ENCODE measurements at places on chromosomes 13 and 19.
A peak's percentile ranks its signal among the peaks of the same experiment; 100 is the strongest.

- no peak for DNase-seq
Observed at GRCh38 chr19:30667746-30668145, 295.6 kb downstream of the ZNF536 start.

DNA sequence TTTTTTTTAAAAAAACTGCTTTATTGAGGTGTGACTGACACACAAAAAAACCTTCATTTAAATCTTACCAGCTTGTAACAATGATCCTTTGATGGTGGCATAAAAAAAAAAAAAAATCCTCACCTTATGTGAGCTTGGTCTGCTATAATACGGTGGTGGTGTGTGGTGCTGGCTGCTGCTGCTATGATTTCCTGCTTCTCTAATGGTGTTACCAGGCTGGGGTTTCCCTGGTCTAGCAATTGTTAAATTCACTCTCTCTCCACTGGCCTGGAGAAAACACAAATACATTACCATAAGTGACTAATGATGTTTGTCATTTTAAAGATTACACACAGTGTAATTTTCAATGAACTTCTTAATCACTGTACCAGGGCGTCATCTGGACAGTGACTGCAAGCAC lies 60.6 kb downstream of the LNX2 start:
- DNase-seq, result no peak

- no peak for DNase-seq
Observed at GRCh38 chr13:21018220-21018619, 43.2 kb downstream of the LATS2 start.

DNA sequence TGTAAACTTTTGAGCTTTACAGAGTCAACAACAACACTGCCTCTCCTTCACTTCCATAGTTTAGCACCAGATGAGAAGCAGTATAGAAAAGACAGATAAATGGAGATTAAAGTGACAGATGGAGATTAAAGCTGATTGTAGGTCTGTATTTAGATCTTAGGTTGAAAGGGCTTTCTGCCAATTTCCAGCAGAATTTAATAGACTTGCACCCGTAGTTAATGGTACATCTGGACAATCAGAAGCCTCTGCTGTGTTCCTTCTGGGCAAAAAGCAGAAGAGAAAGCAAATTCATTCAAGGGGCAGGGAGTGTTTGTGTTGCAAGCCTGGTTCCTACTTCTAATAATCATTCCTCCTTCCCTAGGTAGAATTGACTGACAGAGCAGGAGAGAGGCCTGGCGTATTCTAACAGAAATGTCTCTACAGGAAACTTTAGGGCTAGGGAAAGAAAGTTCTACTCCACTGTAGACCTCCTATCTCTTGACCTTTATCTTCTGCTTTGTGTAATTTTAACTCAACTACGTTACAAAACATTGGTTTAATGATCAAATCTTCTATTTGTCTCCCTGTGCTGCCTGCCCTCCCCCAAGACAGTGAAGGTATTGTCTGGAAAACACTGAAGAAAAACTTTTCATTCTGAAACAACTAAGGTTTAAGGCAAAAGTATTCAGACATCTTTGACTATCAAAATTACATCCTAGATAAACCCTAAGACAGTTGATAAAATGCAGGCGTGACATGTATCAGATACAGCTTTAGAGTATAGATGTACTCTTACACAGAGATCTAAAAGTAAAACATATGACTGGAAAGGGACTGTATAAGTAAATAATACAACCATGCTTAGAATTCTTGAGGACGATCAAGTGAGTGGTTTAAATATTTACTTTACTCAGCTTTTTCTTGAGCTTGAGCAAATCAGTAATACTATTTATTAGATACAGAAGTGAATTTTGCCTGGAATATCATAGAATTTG lies 44.4 kb downstream of the GPC6 start:
- no peak for DNase-seq

- peak; percentile 37 for DNase-seq
Observed at GRCh38 chr13:111912453-111912866, 154.5 kb upstream of the SOX1 start.
